Ecto neural progenitor cell (in vitro differentiated cells): ENCODE measurements at places on chromosomes 2 and 18.
A peak's percentile ranks its signal among the peaks of the same experiment; 100 is the strongest.

- no peak for DNase-seq
These were observed 22.8 kb upstream of the DAW1 start for GRCh38 chr2:227848586-227848985.

DNA sequence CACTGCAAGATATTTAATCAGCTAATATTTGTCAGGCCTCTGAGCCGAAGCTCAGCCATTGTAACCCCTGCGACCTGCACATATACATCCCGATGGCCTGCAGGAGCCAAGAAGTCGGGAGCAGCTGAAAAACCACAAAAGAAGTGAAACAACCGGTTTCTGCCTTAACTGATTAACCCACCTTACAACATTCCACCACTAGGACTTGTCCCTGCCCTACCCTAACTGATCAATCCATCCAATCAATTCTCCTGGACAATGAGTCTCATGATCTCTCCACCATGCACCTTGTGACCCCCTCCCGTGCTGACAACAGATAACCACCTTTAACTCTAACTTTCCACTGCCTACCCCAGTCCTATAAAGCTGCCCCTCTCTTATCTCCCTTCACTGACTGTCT is 945.4 kb upstream of the GYPC start:
- DNase-seq, result no peak

DNA sequence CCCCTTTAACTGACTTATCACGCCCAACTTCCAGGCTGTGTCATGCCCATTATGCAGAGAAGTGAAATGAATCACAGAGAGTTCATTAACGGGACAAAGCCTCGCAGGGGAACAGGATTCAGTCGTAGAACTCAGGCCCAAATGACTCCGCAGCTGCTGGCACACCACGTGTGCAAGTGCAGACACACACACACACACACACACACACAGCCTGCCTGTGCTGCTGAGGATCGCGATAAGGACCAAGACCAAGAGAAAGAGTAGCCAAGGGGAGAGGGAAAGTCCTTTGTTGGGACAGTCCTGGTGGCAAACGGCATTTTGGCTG is 90.0 kb upstream of the TAF1B start:
- no peak for DNase-seq

DNA sequence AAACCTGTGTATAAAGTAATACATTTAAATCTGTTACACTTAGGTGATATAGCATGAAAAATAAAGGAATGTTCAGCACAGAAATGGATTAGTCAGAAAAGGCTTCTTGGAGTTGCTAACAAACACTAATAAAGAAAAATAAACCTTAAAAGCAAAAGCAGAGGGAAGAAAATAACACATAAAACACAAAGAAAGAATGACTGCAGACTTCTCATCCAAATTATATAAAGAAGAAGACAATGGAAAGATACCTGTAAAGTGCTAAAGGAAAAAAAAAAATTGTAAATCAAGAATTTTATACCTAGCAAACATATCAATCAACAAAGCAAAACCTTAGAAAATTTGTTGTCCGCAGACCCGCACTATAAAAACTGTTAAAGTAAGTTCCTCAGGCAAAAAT is 63.6 kb downstream of the EXOC6B start:
- DNase-seq, result no peak

- DNase-seq, result peak; percentile 64
These were observed 627 bp upstream of the CRACDL start for GRCh38 chr2:98936353-98937351.

- peak; percentile 64 for DNase-seq
These were observed 6.4 kb downstream of the SALL3 start for GRCh38 chr18:78986018-78986481.
